WTC11 (cell line): ENCODE measurements at places on chromosomes 12 and 14. TPM values are rescaled to one million over a fixed set of nuclear protein-coding genes. Genes with fewer than 3 reads are reported as not detected.

Gene RNASE3
- total RNA-seq, result not detected in 3 replicates

Gene SLC2A14
- total RNA-seq, result 24.4 to 28.8 TPM (median 26.7 TPM) in 3 replicates

Gene ASCL1
- 0.07 to 0.14 TPM (median 0.07 TPM) in 3 replicates for total RNA-seq

Gene CGRRF1
- total RNA-seq, result 13.0 to 17.5 TPM (median 15.1 TPM) in 3 replicates

Gene DAO
- 0.17 TPM in 1 of 3 replicates, not detected in the others for total RNA-seq

Gene HNRNPC
- total RNA-seq, result 982 to 1,062 TPM (median 1,056 TPM) in 3 replicates

DNA sequence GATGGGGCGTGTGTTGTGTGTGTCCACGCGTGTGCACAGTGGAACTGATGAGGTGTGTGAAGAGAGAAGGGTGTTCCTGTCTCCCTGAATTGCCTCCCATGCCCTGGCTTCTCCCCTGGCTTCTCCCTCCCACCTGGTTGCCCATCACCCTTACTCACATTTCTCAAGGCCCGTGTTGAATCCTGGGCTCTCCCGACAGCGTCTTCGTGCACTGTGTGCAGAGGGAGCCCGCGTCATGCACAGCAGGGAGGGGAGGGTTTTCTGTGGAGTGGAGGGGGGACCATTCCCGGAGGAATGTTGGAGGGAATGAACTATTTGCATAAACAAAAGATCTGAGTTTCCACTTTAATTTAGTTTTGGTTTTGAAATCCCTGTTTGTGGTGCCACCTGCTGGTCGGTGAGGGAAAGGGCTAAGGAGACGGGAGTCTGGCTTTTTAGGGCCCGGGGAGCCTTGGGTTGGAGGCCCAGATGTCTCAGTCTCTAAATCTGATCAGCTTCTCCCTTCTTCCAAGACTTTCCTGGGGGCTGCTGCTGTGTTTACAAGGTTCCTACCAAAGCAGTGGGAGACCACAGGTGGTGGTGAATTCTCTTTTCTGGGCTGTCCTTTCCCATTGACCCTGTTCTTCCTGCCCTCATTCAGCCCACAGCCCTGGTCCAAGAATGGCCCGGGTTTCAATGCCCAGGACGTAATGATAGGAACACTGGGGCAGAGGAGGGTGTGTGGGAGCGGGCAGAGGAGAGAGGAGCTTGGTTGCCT, at the start of gene C1R:
C1R (minus strand) TSS at position 217 of the 757 bp plus-strand sequence; CDS start at position 160, 57 bp downstream.
- H3K4me3 ChIP-seq, result peak within 1 kb of the TSS; percentile 65
- H3K4me1 ChIP-seq, result peaks cover 34% of the 10 kb centered on the region
- H3K27ac ChIP-seq, result peak within 1 kb of the TSS; percentile 79; the same call in 1 of the 2 replicates

GRCh38 chr14:55910601-55911243, 207.5 kb upstream of the PELI2 start:
- DNase-seq, result no peak
- H3K27ac ChIP-seq, result no peak overlapping the region
- no peak overlapping the region for H3K4me3 ChIP-seq
- H3K27me3 ChIP-seq, result no peaks in the 10 kb centered on the region; the same call in 1 of the 2 replicates

GRCh38 chr12:116657921-116658495, 79.9 kb downstream of the SPRING1 start:
- no peaks in the 10 kb centered on the region for H3K36me3 ChIP-seq
- DNase-seq, result no peak
- peaks cover 29% of the 10 kb centered on the region for H3K4me1 ChIP-seq
- H3K27ac ChIP-seq, result no peak overlapping the region
- H3K4me3 ChIP-seq, result no peak overlapping the region

GRCh38 chr14:99587460-99588278, 16.3 kb downstream of the CCDC85C start:
- H3K36me3 ChIP-seq, result no peaks in the 10 kb centered on the region
- peaks cover 25% of the 10 kb centered on the region for H3K4me1 ChIP-seq
- H3K27me3 ChIP-seq, result no peaks in the 10 kb centered on the region
- H3K4me3 ChIP-seq, result no peak overlapping the region

- DNase-seq, result no peak
- H3K27ac ChIP-seq, result no peak overlapping the region
- no peaks in the 10 kb centered on the region; the same call in 1 of the 2 replicates for H3K27me3 ChIP-seq
- peaks cover 8% of the 10 kb centered on the region; the same call in 1 of the 2 replicates for H3K4me1 ChIP-seq
- H3K4me3 ChIP-seq, result no peak overlapping the region
Observed at GRCh38 chr12:87953256-87953860, 75.8 kb downstream of the C12orf50 start.

GRCh38 chr12:77161944-77162343, 96.6 kb upstream of the E2F7 start:
- peaks cover 20% of the 10 kb centered on the region for H3K4me1 ChIP-seq
- no peak overlapping the region for H3K4me3 ChIP-seq
- peak; percentile 17 for DNase-seq
- no peaks in the 10 kb centered on the region for H3K27me3 ChIP-seq

GRCh38 chr14:66152747-66153146, 333.4 kb upstream of the CCDC196 start:
- no peaks in the 10 kb centered on the region for H3K4me1 ChIP-seq
- H3K27ac ChIP-seq, result no peak overlapping the region
- no peak for DNase-seq
- no peaks in the 10 kb centered on the region; the same call in 1 of the 2 replicates for H3K27me3 ChIP-seq
- no peaks in the 10 kb centered on the region for H3K36me3 ChIP-seq
- H3K4me3 ChIP-seq, result no peak overlapping the region

GRCh38 chr12:83335748-83336147, 649.0 kb downstream of the TMTC2 start:
- H3K36me3 ChIP-seq, result no peaks in the 10 kb centered on the region
- no peak overlapping the region for H3K27ac ChIP-seq
- DNase-seq, result no peak
- no peaks in the 10 kb centered on the region for H3K27me3 ChIP-seq

- peaks cover 100% of the 10 kb centered on the region for H3K27me3 ChIP-seq
- H3K27ac ChIP-seq, result no peak overlapping the region
- no peak for DNase-seq
- peaks cover 64% of the 10 kb centered on the region for H3K4me1 ChIP-seq
- no peaks in the 10 kb centered on the region for H3K36me3 ChIP-seq
- H3K4me3 ChIP-seq, result peak overlapping the region; percentile 5
Observed at GRCh38 chr12:54058128-54058768, 4.6 kb downstream of the HOXC4 start.

DNA sequence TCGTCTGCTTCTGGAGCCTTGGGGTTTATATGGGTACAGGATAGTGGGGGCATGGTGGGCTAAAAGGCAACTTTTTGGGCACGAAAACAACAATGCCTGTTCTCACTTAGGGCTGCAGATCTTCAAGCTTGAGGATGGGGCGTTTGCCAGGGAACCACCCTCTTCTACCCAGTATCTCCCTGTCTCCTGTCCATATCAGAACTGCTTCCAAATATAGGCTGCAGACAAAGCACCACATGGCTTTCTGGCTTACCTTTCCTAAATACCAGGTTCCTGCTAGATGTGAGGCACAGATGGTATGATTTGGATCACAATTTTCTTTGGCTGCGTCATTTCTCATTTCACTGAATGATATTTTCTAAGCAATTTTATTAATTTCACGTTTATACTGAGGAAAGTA, 70.4 kb downstream of the CMAS start:
- H3K27ac ChIP-seq, result no peak overlapping the region
- no peak for DNase-seq
- H3K36me3 ChIP-seq, result no peaks in the 10 kb centered on the region
- H3K27me3 ChIP-seq, result no peaks in the 10 kb centered on the region

DNA sequence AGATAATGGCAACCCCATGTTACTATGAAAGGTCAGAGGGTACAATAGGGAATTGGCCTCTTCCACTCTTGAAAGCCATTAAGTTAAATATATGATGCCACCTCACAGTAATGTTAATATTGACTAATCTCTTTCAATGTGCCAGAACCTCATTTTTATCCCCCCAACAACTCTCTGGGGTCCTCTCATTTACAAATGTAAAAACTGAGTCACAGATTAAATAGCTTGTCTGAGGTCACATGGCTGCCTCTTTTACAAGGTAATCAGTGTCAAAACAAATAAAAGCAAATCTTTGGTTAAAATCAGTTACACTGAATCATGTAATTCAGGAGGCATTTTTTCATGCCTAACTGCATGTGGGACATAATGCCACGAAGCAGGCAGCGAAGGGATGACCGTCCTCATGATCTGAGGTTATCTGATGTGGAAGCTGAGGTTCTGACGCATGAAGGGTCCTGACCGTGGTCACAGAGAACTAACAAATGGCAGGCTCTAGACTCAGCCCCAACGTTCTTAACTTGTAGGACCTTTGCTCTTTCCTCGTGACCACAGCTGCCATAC, 78.5 kb downstream of the PTPN21 start:
- peaks cover 7% of the 10 kb centered on the region; the same call in 1 of the 2 replicates for H3K4me1 ChIP-seq
- no peaks in the 10 kb centered on the region for H3K27me3 ChIP-seq
- peak overlapping the region; percentile 44 for H3K27ac ChIP-seq
- H3K36me3 ChIP-seq, result peaks cover 12% of the 10 kb centered on the region

GRCh38 chr12:53695152-53696145, 19.6 kb upstream of the ATP5MC2 start:
- H3K36me3 ChIP-seq, result no peaks in the 10 kb centered on the region
- peaks cover 35% of the 10 kb centered on the region for H3K4me1 ChIP-seq
- H3K27me3 ChIP-seq, result peaks cover 52% of the 10 kb centered on the region
- H3K4me3 ChIP-seq, result peak overlapping the region; percentile 78

- no peak overlapping the region for H3K27ac ChIP-seq
- H3K4me1 ChIP-seq, result peaks cover 8% of the 10 kb centered on the region
- peaks cover 3% of the 10 kb centered on the region; the same call in 1 of the 2 replicates for H3K36me3 ChIP-seq
- DNase-seq, result no peak
Observed at GRCh38 chr12:122412851-122413433, 9.5 kb downstream of the CLIP1 start.

DNA sequence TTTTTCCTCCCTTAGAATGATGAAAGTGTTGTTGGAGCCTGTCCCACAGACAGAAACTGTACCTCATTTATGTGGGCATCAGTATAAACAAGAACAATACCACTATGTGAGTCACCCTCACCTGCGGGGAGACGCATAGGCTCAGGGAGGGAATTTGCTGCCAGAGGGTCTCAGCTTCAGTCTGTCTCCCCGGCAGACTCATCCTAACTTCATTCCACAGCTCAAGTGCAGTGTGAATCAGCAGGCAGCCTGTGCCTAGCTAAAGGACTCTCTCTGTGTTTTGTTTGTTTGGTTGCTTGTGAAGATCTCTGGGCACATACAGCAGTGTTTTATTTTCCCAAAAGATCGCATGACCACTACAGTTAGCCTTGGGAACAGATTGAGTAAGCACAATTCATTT, 98.9 kb downstream of the PRKCH start:
- H3K27me3 ChIP-seq, result no peaks in the 10 kb centered on the region
- H3K4me3 ChIP-seq, result no peak overlapping the region
- H3K27ac ChIP-seq, result peak overlapping the region; percentile 33; the same call in 1 of the 2 replicates
- H3K4me1 ChIP-seq, result peaks cover 11% of the 10 kb centered on the region

DNA sequence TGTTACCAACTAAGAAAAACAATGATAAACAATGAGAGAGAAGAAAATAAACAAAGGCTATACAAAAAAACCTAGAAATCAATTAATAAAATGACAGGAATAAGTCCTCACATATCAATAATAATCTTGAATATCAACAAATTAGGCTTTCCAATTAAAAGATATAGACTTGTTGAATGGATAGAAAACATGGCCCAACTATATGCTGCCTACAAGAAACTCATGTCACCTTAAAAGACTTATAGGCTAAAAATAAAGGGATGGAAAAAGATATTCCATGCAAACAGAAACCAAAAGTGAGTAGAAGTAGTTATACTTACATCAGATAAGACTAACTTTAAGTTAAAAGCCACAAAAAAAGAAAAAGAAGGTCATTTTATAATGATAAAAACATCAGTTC, 183.9 kb downstream of the MYRFL start:
- H3K27ac ChIP-seq, result no peak overlapping the region
- DNase-seq, result no peak
- no peak overlapping the region for H3K4me3 ChIP-seq
- H3K27me3 ChIP-seq, result peaks cover 10% of the 10 kb centered on the region; the same call in 1 of the 2 replicates
- peaks cover 26% of the 10 kb centered on the region for H3K4me1 ChIP-seq
- H3K36me3 ChIP-seq, result peaks cover 33% of the 10 kb centered on the region

DNA sequence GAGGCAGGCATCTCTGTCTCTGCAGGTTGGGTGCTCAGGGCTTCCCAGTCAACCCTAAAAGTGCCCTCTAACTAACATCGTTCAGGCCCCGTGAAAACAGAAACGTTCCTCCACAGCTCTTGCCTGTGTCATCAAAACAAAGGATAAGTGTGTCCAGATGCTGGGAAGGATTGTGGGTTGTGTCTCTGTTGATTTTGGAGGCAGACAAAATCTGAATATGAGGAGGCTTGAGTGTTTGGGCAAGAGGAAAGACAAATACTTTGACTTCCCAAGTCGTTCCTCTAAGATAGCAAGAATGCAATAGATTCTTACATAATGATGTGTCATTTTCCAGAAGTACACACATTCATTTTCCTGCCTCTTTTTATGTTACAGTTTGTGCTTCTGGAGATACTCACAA, 52.9 kb downstream of the SERPINA3 start:
- no peak overlapping the region for H3K27ac ChIP-seq
- no peak overlapping the region for H3K4me3 ChIP-seq
- DNase-seq, result no peak
- peaks cover 10% of the 10 kb centered on the region for H3K27me3 ChIP-seq

GRCh38 chr14:68146818-68147217, 327.2 kb downstream of the RAD51B start:
- peaks cover 26% of the 10 kb centered on the region for H3K36me3 ChIP-seq
- H3K4me1 ChIP-seq, result peaks cover 8% of the 10 kb centered on the region
- H3K27ac ChIP-seq, result no peak overlapping the region
- DNase-seq, result no peak
- H3K4me3 ChIP-seq, result no peak overlapping the region

- DNase-seq, result no peak
- no peak overlapping the region for H3K27ac ChIP-seq
- no peaks in the 10 kb centered on the region; the same call in 1 of the 2 replicates for H3K27me3 ChIP-seq
Observed at GRCh38 chr14:68305738-68306137, 486.2 kb downstream of the RAD51B start.

GRCh38 chr14:99649219-99649618, 4.3 kb downstream of the HHIPL1 start:
- H3K4me3 ChIP-seq, result no peak overlapping the region
- peaks cover under 1% of the 10 kb centered on the region for H3K4me1 ChIP-seq
- H3K27ac ChIP-seq, result no peak overlapping the region
